RPMI7951 (cell line): ENCODE measurements at places on chromosomes 11 and 22.

DNA sequence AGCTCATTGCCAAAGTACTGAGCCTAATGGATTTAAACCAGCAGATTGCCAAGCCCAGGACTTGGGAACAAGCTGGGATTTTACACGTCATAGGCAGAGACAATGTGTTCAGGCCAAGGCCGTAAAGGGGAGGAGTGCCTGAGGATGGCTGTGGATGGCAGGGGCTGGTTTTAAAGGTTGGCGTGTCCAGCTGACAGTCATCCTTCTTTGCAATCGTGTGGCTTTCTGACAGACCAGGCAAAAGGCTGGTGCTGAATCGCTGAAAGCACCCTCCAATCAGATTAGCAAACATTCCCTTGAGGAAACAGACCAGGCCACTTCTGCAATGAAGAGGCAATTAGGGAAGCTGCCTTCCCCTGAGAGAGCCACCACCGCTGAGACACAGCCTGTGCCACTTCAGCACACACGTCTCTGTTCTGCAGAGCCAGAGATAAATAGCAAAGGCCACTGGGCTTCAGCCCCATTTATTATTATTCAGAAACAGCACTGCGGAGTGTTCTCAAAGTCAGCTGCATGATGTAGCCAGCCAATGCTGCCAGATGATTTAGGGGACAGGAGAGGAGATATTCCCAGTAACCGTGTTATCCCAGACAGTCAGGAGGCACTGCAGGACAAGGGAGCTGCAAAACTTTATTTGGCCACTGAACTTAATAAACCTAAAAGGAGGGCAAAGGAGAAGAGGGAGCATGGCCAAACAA, 54.2 kb upstream of the CSNK2A3 start:
- DNase-seq: no peak

GRCh38 chr11:46877580-46877979, 31.5 kb upstream of the CKAP5 start:
- no peak for DNase-seq

DNA sequence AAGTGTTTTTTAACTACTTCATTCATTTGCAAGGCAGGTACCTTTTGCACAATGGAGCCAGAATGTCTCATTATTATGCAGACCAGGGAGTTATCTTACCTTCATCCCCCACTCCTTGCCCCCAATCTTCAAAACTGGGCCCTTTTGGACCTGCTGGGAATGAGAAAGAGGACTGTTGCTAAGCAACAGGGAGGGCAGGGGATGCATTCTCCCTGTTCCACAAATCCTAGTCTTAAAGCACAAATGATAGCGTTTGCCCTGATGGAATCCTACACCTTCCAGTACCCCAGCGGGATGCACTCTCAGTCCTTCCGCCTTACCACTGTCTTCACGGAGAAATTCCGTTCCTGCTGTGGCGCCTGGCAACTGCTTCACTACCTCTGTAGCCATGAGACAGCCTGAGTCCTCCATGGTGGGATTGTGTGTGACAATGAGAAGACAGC, 4.1 kb upstream of the KCNJ1 start:
- DNase-seq: no peak

DNA sequence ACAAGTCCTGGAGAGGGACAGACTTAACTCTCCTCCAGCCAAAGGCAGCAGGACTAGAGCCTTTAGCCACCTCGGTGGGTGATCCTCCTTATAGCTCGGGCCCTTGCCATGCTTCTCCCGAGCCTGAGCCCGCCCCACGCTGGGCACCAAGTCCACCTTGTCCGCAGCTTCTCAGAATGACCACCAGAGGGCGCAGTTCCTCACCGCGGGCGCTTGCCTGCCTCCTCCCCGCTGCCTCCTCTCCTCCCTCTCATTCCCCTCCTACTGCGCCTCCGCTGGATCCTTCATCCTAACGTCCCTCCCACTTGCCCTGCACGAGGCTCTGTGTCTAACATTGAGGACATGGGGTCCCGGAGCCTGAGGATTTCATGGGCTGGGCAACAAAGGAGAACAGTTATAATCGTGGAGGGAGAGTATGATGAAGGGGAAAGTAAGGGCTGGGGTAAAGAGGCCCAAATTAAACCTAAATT, 11.3 kb upstream of the MOGAT2 start:
- DNase-seq: peak; percentile 60

DNA sequence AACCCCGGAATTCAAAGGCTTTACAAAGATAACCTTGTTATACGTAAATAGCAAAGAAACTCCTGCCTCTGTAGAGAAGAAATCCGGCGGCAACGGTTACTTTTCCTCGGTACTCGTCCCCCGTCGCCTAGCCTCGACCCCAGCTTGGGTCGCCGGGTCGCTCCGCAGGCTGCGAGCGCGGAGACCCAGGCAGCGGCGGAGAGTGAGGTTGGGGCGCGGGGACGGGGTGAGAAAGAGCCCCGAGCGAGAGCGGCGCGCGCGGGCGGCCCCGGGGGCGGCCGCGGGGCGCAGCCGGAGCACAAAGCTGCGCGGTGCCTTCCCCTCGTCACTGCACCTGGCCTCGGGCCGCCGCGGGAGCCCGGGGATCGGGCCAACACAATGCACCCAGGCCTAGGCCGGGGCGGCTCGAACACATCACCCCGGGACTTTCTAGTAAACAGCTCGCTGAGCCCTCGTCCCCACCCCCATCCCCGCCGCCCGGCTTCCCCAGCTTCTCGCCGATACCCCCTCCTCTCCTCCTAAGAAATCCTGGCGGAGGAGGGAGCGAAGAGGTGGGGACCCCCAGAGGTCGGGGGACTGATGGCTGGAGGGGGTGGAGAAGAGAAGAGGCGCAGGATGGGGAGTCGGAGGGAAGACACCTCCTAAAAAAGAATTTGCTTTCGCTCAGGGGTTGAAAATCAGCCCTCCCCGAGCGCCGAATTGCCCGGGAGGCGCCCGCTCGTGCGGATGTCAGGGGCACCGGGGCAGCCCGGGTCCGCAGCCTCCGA, 845 bp downstream of the MPPED2 start:
- no peak for DNase-seq

GRCh38 chr11:76880314-76880713, 19.6 kb downstream of the ACER3 start:
- peak; percentile 58 for DNase-seq

DNA sequence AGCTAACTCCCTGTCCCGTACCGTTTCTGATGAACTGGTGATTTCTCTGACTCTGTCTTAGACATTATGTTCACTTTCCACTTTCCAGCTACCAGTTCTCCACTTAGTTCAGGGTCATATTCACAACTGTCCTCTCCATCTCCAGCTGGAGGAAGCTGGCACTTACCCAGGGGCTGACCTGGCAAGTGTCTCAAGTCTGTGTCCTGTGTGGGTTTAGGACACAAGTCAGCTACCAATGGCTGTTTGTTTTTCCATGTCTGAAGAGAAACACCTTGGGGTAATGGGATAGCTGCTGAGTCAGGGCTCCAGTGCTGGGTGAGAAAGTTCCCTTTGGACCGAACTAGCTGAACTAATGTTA, 134.4 kb downstream of the CSNK2A3 start:
- no peak for DNase-seq

GRCh38 chr22:37208401-37209139, 3.7 kb downstream of the SSTR3 start:
- no peak for DNase-seq

DNA sequence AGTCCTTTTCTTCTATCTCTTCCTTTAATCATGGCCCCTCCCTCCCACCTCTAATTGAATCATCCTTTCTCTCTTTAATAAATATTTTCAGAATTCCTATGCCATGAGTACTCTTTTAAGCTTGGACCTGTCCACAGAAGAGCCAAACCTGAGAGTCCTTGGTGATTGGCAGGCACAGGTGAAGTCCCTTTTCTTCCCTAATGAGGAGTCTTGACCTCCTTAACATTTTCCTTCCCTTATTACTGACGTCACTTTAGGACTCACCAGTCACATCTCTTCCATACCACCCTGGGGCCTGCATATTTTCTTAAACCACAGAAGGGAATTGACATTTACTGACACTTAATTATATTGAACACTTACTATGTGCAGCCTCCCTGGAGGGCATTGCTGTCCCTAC, 41.0 kb upstream of the RASSF10 start:
- DNase-seq: no peak

DNA sequence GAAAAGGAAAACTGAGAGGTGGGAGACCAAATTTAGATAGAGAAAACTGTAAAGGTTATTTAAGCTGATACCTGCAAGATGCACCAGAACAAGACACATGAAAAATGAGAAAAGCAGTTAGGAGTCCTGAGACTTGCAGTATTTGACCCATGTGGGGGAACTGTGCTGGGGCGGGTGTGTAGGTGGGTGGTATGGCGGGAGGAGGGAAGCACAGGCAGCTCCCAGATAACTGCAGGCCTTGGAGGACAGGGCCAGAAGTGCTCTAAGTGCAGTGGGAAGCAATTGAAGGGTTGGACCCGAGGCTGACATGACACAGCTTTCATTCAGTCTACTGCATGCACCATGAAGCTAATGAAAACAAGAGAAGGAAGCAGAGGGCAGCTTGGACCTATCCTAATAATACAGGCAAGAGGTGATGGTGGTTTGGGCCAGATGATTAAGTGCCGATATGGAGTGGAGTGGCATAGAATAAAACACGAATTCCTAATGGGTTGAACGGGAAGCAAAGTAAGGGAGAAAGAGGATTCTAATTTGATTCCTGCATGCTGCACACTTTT, 48.0 kb upstream of the ANO3 start:
- no peak for DNase-seq

DNA sequence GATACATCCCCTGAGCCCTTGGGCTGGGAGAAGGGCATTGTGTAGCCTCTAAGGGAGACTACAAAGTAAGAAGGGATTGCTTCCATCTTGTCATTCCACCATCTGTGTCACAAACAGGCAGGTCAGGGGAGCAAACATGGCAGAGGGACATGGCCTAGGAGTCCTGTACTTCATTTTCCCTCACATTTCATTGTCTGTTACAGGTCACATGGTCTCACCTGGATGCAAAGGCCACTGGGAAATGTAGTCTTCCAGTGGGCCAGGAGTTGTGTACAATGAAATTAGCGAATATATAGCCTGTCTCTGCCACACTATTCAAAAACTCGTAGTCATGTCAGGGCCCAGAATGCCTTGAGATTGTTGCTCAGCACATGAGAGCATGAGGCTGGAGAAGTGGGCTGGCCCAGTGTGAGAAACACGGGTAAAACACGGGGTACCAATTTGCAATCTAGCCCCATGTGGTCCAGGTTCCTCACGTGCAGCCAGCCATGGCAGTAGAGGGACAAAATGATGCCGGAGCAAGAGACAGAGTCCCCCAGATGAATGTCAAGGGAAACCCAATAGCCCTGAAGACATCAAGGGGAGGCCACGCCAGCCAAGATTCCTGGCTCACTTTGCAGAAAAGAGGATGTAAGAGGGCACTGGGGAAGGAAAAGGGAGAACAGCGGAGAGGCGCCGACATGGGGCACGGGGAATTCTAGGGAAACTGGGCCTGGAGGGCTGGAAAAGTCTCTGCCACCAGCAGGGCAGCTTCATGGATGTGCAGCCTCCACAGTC, 47.7 kb upstream of the EMID1 start:
- DNase-seq: no peak

- DNase-seq: peak; percentile 46
Measured at GRCh38 chr11:72815110-72815618, 953 bp downstream of the ATG16L2 start.

DNA sequence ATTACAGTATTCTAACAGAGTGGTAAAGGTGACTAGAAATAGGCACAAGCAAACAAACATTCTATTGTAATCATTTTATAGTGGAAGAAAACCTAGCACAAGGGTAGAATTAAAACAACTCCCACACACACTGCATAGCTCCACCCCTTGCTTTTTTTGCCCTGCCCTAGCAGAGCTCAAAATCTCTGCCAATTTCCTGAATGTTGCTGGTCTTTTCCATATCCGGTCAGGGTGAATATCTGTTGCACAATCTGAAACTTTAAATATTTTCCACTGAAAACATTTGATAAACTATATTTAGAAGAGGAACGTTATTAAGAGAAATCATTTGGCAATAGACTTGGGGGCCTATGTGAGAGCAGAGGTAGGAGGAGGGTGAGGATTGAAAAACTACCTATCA, 2.7 kb downstream of the SPA17 start:
- peak; percentile 24 for DNase-seq

GRCh38 chr11:121696177-121696871, 243.6 kb upstream of the SORL1-AS1 start:
- peak; percentile 37 for DNase-seq

DNA sequence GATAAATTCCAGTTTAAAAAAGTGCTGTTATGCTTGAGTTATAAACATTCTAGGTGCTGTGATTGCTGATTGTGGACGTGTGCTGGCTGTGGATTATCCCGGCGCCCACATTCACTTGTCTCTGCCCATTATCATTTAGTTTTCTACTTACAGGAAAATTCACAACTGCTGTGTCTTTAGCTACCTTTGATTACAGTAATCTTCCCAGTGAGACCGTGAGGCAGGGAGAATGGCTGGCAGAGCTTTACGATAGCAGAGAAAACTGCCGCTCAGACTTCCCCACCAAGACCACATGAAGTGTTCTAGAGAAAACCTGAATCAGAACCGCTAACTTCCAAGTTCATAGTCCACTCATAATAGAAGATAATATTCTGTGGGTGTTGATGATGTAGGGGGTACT, 34.6 kb upstream of the NELL1 start:
- DNase-seq: no peak

- DNase-seq: peak; percentile 72
Measured at GRCh38 chr11:62463121-62463542, 44.3 kb downstream of the SCGB1A1 start.

GRCh38 chr11:111663820-111664219, 61.6 kb downstream of the SIK2 start:
- no peak for DNase-seq

- DNase-seq: no peak
Measured at GRCh38 chr11:698493-699115, 3.0 kb downstream of the TMEM80 start.

- no peak for DNase-seq
Measured at GRCh38 chr11:78833237-78833636, 258.6 kb upstream of the NARS2 start.

- no peak for DNase-seq
Measured at GRCh38 chr11:84560206-84560605, 1066.9 kb downstream of the DLG2 start.

DNA sequence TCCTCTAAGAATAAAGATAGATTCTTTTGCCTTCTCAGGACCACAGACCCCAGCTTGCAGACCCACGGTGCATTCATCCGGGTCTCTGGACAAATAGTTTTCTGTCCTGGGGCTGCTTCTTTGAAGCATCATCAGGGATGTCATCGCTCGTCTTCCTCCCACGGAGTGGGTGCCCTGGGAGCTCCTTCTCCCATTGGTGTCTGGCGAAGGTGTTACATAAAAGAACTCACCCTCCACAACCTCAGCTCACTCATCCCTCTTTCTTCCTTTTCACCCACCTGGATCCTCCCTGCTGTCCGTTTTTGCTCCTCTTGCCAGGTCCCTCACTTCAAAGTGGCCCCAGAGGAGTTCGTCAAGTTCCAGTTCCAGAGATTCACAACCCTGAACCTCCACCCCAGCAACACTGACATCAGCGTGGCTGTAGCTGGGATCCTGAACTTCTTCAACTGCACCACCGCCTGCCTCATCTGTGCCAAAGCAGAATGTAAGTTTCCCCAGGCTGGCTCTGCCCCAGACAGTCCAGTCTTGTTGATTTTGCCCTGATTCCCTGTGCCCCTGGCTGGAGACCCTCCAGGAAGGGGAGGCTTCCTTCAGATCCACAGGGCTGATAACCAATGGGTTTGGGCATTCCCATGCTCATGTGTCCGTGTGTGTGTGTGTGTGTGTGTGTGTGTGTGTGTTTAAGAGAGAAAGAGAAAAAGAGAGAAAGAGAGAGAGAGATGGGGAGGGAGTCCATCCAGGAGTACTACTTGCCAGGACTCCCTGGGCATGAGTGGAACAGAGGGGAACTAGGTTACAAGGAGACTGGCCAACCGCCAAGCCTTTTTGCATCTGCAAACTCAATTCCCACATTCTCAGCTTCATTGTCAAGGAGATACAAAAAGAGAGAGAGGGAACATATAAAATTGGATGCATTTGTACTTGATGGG, 204.2 kb upstream of the TBCEL start:
- DNase-seq: no peak
